Pancreas (tissue), 10 donors: ENCODE measurements at places on chromosomes 11 and 22. TPM values are rescaled to one million over a fixed set of nuclear protein-coding genes. Genes with fewer than 3 reads are reported as not detected.

- no peak for DNase-seq
These were observed 38.5 kb upstream of the APLNR start for GRCh38 chr11:57275582-57275981.

- DNase-seq = peak; percentile 55
These were observed 17.8 kb upstream of the NEAT1 start for GRCh38 chr11:65404638-65405339.

DNA sequence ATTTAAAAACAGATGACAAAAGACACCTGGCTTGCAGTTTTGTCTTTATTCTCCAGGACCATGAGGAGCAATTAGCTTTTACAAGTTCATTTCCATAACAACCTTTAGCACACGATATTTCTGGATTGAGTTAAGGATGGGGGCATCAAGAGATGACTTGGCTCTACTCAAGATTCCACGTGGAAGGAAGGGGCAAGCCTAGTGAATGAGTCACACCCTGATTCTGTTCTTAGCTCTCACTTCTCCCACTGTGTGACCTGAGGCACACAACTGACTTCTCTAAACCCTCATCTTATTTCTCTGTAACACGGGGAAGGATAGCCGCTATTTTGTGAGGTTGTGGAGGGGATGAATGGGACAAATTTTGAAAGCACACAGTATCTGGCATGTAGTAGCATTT is 185.5 kb downstream of the KIRREL3 start:
- no peak for DNase-seq

GRCh38 chr11:128943428-128943976 is 831 bp upstream of the TP53AIP1 start:
- no peak for DNase-seq

DNA sequence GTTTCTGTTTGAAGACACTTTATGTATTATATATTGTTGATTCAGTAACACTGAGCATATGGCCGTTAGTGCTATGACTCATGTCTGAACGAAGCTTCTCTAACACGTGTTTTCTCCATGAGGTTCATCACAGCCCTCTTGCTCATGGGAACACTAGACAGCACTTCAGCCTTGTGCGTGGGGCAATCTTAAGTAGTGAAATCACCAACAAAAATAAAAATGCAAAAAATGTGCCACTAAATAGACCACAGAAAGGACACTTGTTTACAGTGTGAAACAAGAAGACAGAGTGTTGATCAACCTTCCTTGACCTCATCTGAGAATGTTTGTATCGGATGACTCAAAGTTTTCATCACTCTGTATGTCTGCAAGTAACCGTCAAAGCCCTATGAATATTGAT is 94.5 kb downstream of the FDX1 start:
- DNase-seq = no peak

DNA sequence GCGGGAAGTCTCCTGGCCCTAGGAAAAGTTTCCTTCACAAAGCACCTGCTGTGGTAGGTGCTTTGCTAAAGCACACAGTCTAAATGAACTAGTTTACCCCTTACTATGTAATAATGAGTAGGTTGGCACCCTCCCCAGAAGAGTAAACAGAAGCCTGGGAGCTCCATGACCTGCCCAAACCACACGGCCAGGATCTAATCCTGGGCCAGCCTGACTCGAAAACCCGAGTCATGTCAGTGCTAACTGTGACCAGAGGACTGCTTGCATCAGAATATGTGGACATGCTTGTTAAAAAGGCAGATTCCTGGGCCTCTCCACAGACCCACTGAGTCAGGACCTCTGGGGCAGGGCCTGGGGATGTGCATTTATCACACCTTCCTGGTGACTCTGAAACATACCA is 67.7 kb downstream of the PANX1 start:
- DNase-seq = no peak

DNA sequence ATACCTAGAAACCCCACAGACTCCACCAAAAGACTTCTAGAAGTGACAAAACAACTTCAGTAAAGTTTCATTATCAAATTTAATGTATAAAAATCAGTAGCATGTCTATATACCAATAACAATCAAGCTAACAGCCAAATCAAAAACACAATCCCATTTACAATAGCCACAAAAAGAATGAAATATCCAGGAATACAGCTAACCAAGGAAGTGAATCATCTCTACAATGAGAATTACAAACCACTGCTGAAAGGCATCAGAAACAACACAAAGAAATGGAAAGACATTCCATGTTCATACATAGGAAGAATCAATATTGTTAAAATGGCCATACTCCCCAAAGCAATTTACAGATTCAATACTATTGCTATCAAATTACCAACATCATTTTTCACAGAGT is 46.0 kb downstream of the PRCP start:
- DNase-seq = no peak

DNA sequence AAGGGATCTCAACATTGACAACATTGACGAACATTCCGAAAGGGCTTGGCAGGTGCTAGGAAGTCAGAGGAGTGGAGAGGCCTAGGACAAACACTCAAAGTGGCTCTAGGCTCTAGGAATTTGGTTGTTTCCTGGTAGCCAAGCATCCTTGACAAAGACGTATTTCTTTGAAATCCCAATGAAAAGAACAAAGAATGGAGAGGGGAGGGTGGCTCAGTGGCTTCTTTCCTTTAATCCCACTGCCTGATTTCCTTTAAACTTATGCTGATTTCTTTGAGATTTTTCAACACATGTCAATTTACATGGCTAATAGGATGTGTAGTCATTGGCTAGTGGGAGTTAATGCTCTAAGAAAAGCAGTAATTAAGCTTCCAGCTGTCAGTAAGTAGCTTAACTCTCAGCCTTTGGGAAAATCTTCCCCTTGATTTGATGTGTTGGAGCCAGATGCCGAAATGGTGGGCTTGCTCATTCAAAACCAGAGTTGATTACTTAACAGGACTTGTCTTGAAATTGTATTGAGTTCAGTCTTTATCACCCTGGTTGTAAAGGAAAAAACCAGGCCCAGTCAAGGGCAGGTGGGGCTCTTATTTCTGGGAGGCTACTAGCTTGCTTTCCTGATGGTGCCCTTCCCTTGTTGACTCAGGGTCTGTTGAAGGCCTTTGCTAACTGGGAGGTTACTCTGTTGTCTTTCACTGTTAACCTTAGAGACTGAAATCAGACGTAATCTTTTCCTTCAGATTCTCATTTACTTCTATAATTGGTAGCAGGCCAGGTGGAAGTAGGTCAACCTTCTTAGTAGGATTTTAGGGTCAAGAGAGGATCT is 44.6 kb upstream of the SORL1-AS1 start:
- no peak for DNase-seq

DNA sequence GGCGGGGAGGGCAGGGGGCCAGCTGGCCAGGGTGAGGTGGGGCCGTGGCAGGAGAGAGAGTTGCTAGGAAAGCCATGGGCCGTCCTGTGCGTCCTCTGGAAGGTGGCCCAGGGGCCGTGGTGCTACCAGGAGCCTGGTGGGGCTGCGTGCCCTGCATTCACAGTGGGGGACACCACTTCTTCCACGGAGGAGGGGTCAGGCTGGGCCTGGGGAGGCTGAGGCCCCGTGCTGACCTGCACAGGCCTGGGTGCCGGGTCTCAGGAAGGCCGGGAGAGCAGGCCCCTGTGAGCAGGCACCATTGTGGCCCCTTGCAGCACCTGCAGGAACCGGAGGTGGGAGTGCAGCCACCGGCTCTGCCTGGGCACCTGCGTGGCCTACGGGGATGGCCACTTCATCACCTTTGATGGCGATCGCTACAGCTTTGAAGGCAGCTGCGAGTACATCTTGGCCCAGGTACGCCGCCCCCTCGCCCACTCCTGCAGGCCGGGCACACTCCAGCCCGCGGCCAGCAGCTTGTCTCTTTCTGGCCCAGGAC is 12.0 kb downstream of the MUC5B start:
- DNase-seq = no peak

DNA sequence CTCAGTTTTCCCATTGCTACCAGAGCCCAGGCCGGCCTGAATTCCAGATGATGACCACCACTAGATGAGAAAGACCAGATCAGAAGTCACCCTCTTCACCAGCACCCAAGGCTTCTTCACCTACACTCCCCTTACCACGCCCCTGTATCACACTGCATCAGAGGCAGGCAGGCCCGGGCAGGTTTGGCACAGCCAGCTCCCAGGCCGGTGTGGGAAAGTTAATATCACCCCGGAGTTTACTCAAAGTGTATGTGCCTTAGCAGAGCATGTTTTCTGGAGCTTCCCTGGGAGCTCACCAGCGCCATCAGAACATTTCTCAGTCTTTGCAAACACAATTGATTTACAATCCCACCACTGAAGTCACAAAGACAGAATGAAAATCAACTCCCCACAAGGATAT is 47.5 kb upstream of the POU2AF1 start:
- no peak for DNase-seq

DNA sequence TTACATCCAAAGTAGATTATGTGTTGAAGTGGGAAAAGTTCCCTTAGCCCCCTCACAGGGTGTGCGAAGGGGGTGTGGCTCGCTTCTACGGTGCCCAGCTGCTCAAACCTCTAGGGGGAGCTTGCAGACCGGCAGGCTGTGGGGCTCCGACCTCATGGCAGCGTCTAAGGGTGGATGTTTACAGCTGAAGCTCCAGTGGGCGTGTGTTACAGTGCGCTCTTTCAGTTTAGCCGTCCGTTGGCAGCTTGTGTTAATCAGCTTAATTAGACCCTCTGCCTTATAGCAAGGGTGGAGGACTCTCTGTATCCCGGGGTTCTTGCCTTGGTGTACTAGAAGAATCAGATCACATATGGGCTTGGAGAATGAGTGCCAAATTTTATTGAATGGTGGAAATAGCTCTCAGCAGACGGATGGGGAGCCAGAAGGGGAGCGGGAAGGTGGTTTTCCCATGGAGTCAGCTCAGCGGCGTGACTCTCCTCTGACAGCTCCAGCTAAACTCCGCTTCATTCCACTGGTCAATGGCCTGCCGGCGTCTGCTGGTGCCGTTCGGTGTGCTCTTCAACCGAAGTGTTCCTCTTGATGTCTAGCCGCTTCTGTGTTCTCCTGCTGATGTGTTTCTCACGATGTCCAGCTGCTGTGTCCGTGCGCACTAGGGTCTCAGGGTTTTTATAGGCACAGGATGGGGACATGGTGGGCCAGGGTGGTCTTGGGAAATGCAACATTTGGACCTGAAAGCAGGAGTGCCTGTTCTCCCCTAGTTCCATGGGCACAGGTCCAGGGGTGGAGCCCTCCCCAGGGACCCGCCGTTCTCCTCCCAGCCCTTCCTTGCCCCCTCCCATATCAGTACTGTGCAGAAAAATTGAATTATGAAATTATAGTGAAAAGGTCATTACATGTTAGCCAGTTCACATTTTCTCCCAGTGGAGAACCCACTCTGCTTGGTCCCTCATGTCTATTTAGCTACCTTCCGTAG is 28.6 kb upstream of the OR10G7 start:
- peak; percentile 42 for DNase-seq

- DNase-seq = peak; percentile 68
These were observed 100.2 kb upstream of the OR4C13 start for GRCh38 chr11:49851971-49852389.

DNA sequence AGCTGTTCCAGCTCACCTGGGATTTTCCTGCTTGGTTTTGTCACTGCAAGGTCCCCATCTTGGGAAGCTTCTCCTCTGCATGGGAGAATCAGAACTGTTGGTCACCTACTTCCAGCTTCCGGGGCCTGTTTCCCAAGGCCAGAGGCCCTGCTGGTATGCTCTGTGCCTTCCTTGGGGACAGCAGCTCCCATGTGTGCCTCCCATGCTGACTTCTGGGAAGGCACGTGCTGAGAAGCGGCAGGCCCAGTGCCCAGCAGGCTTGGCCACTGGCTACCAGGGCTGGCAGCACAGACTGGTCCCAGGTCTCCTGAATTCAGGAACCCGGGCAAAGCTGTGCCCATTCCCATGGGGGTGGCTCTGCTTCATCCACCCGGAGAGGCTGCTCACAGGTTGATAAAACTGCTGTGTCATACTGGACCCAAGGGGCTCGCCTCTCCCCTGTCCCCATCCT is 33.8 kb downstream of the MYEOV start:
- DNase-seq = no peak

GRCh38 chr11:35166369-35167360 is 27.7 kb downstream of the CD44 start:
- DNase-seq = no peak

GRCh38 chr11:76901144-76901543 is 40.4 kb downstream of the ACER3 start:
- DNase-seq = no peak

DNA sequence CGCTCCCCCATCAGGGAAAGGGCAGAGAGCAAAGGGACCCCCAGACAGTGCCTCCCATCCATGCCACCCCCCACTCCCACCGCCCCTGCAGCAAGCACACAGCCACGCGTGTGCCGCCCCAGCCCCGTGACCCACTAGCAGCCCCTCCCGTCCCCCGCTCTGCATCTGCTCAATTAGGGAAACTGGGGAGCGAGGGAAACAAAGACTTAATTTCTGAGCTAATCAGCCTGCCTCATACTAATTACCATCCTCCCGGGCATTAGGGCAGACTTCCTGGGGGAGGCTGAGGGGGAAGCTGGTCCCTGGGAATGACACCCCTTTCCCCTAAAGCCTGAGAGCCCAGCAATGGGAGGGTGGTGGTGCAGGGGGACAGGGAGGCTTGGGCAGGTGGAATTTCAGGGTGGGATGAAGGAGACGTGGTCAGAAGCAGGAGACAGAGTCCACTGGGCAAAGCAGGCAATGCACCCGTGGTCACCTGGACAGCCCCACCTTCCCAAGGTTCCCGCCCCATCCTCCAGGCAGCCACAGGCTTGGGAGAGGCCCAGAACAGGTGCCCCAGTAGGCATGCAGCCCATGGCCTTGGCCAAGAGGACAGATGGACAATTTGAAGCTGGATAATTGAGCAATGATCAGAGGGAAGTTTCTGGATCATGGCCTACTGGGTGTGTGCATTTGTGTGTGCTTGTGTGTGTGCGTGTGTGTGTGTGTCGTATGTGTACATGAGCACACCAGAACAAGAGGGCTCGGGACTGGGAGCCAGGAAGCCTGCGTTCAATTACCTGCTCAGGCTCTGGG is 20.6 kb downstream of the ELFN2 start:
- no peak for DNase-seq

DNA sequence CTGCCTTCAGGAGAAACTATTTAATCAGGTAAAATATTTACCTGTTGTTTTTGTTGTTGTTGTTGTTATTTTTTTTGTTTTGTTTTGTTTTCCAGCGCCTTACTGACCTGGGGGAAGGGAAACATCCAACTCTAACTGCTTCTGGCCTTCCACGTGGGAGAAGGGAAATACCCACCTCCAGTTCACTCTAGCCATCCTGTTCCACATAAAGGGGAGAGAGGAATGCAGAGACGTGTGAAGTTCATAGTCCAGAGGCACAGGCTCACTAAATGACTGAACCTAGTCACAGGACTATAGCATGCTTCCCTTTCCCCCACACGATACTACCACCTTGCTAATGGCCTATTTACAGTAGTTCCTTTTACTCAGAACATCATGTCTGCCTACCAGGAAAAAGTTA is 72.4 kb upstream of the VSTM5 start:
- DNase-seq = no peak

GRCh38 chr11:3206156-3206921 is 12.3 kb downstream of the MRGPRG start:
- DNase-seq = no peak

- DNase-seq = no peak
These were observed 249.0 kb downstream of the ST3GAL4 start for GRCh38 chr11:126604461-126604860.

GRCh38 chr11:71558996-71559395 is 6.4 kb upstream of the KRTAP5-10 start:
- no peak for DNase-seq

- DNase-seq = no peak
These were observed 1.6 kb upstream of the SGSM3 start for GRCh38 chr22:40368836-40369235.

The CHST1 gene
- 2.1 TPM for total RNA-seq

The HTR3B gene
- total RNA-seq = not detected

The DRD2 gene
- 0.34 TPM for total RNA-seq

The YPEL1 gene
- total RNA-seq = 2.0 TPM

The ROM1 gene
- 0.98 TPM for total RNA-seq

The OR5A1 gene
- not detected for total RNA-seq

The SCN4B gene
- 0.69 TPM for total RNA-seq

The MRGPRX3 gene
- total RNA-seq = not detected

The SERPIND1 gene
- 0.09 TPM for total RNA-seq
